ENCODE measurements at places on chromosomes 2 and 18. TPM values are rescaled to one million over a fixed set of nuclear protein-coding genes. Genes with fewer than 3 reads are reported as not detected.

DNA sequence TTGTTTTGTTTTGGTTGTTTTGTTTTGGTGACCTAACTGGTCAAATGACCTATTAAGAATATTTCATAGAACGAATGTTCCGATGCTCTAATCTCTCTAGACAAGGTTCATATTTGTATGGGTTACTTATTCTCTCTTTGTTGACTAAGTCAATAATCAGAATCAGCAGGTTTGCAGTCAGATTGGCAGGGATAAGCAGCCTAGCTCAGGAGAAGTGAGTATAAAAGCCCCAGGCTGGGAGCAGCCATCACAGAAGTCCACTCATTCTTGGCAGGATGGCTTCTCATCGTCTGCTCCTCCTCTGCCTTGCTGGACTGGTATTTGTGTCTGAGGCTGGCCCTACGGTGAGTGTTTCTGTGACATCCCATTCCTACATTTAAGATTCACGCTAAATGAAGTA is at the start of gene TTR:
Gene TTR, plus strand, starts transcription at position 250 of the 400 bp plus-strand sequence. Its CDS starts 26 bp downstream, at position 276.
- H3K4me3 ChIP-seq, result no peak within 1 kb of the TSS
- no peak within 1 kb of the TSS for H3K27ac ChIP-seq
- H3K27me3 ChIP-seq, result no peaks in the 10 kb centered on the region
- no peaks in the 10 kb centered on the region for H3K4me1 ChIP-seq
- H3K36me3 ChIP-seq, result no peaks in the 10 kb centered on the region
- DNase-seq, result no peak

GRCh38 chr2:235551965-235552364 is 58.1 kb downstream of the AGAP1 start:
- H3K27me3 ChIP-seq, result no peaks in the 10 kb centered on the region
- no peak overlapping the region for H3K27ac ChIP-seq
- peaks cover 10% of the 10 kb centered on the region for H3K4me1 ChIP-seq
- H3K4me3 ChIP-seq, result no peak overlapping the region

- no peak for DNase-seq
- no peaks in the 10 kb centered on the region for H3K4me1 ChIP-seq
- H3K27ac ChIP-seq, result no peak overlapping the region
- no peaks in the 10 kb centered on the region for H3K36me3 ChIP-seq
- H3K4me3 ChIP-seq, result no peak overlapping the region
Observed at GRCh38 chr2:238433300-238433915, 6.7 kb downstream of the ASB1 start.

DNA sequence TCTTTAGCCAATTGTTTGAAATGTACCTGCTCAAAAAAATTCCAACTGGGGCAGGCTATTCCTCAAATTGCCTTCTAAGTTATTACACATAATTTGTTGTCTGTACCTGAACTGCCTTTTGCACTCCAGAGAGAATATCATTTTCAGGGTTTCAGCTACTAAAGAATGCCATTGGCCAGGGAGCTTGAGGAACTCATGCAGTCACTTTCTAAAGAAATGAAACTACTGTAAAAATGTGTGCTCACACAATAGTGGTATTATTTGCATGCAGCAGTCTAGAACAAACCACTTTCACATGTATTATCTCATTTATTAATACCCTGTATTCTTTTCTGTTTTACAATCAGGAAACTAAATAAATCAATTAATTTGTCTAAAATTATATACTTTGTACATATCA is 152.2 kb downstream of the PID1 start:
- no peak for DNase-seq
- no peak overlapping the region for H3K4me3 ChIP-seq
- no peaks in the 10 kb centered on the region for H3K27me3 ChIP-seq
- no peak overlapping the region for H3K27ac ChIP-seq

The ORC2 gene
- 23.3 TPM for total RNA-seq

The RMND5A gene
- 44.3 TPM for total RNA-seq

The CYRIA gene
- total RNA-seq, result 12.5 TPM

The MPP4 gene
- 0.29 TPM for total RNA-seq

The SLC5A7 gene
- total RNA-seq, result not detected
